B cell (primary cell): ENCODE measurements at places on chromosomes 2 and 18. TPM values are rescaled to one million over a fixed set of nuclear protein-coding genes. Genes with fewer than 3 reads are reported as not detected.

GRCh38 chr2:164495491-164496223, 125.6 kb downstream of the GRB14 start:
- DNase-seq, result no peak

DNA sequence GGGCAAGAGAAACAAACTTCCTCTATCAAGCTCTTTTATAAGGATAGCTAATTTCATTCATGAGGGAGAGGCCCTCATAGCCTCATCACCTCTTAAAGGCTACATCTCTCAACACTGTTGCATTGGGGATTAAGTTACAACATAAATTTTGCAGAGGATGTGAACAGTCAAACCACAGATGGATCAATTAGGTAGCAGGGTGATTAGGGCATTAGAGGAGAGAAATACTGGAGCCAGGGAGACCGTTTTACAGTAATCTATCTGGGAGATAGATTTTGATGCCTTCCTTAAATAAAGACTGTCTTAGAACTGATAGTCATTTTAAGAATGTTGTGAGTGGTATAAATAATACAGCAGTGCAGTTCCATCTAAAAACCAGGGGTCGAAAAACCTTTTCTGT, 258.9 kb downstream of the DCC start:
- DNase-seq, result no peak

- no peak for DNase-seq
Observed at GRCh38 chr2:227406177-227407031, 18.7 kb upstream of the SCYGR1 start.

DNA sequence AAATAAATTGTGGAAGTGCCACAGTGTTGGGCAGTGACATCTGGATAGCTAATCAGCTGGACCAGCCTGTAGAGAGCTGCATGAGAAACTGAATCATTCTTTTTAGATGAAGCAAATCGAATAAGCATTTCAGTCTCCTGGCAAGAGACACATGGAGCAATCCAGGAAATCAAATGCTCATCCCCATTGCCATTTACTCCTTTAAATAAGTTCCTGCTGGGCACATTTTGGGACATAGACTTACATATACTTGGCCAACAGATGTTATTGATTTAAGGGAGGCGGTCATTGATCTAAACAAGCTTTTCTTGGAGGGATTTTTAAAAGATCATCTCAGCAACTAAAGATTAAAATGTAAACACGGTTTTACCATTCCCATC, 307.1 kb downstream of the STK39 start:
- DNase-seq, result no peak

DNA sequence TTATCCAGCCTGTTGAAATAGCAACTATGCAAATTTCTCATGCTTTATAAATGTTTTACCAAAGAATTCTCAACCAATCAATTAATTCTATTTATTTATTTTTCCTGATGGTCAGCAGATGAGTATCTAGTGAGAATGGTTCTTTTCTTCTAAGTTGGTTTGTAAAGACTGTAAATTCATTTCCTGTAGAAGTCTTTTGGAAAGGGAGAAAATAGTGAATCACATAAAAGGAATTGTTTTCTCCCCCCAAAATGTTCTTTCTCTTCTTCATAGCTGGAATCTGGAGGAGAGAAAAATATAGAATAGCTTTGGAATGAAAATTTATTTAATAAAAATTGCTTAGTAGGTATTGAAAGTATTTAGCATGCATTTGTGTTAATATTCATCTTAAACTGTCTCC, 836.1 kb upstream of the ZEB2 start:
- DNase-seq, result no peak

- DNase-seq, result no peak
Observed at GRCh38 chr2:10963155-10963554, 51.4 kb downstream of the KCNF1 start.

GRCh38 chr18:57839942-57840381, 36.8 kb upstream of the ATP8B1 start:
- DNase-seq, result no peak

ALMS1 gene
- 32.1 and 33.1 TPM in 2 replicates for total RNA-seq

CLEC4F gene
- total RNA-seq, result not detected in 2 replicates

IL1RL2 gene
- total RNA-seq, result not detected in 2 replicates
